NCI-H524 (cell line): ENCODE measurements at places on chromosomes 1 and 21.

- no peak for DNase-seq
These were observed 53.8 kb upstream of the PSEN2 start for GRCh38 chr1:226816576-226816975.

GRCh38 chr1:27589841-27590426 lies 14.0 kb downstream of the AHDC1 start:
- DNase-seq = no peak

DNA sequence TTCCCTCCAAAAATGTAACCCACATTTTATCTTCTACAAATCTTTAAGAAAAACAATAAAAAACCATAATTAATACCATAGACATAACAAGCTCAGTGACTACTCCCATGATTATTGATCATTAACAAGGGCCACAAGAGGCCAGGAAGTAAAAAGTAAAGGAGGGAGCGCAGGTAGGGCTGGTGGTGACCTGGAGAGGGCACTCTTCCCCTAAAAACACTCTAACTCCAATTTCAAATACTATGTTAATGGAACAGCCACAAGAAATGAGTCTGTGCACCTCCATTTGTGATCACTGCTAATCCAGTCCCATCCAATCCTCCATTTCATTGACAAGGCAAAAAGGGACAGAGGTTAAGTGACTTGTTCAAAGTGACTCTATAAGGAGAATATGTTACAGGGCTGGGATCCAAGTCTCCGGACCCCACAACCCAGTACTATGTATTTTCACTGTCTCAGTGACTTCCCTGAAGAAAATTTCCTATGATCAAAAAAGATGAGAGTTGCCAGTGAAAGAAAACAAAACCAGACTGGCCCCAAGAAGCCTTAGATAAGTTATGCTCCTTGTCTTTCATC lies 41.2 kb upstream of the CFAP298 start:
- DNase-seq = no peak

DNA sequence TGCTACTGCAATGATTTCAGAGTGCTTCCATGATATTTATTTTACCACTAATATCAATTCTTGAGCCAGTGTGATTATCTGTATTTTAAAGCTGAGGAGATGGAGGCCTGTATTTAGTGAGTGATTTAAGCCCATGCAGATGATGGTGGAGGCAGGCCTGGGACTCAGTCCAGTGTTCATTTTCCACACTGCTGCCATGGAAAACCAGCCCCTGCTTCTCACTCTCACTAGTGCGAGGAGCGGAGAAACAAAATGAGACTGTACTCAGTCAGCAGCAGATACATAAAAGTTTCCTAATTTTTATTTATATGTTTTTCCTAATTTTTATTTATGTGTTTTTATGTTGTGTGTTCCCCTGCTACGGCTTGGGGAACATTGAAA lies 32.8 kb downstream of the LRRC8B start:
- no peak for DNase-seq

GRCh38 chr1:244502630-244503029 lies 41.6 kb downstream of the CATSPERE start:
- no peak for DNase-seq

- no peak for DNase-seq
These were observed 82.6 kb downstream of the GPR161 start for GRCh38 chr1:168054117-168054516.

- DNase-seq = no peak
These were observed 13.1 kb downstream of the RHOC start for GRCh38 chr1:112693821-112694220.

GRCh38 chr1:100494393-100495084 lies 43.4 kb upstream of the GPR88 start:
- DNase-seq = no peak

DNA sequence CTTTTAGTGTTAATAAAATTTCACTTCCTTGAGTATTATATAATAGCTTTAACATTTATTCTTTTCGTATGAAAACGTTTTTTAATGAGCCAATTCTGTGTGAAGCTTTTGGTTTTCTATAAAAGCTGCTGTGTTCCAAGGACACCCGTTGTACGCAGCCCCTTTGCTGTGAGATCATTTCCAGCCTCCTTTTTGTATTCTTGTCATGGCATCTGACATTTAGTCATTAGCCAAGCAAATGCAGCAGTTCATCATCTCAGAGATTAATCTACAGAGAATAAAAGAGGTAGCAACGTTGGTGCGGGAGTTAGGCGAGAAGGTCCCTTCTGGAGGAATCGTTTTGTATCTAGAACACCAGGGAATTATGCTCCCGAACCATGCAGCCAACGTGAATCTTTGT lies 1.3 kb upstream of the UMODL1 start:
- no peak for DNase-seq

DNA sequence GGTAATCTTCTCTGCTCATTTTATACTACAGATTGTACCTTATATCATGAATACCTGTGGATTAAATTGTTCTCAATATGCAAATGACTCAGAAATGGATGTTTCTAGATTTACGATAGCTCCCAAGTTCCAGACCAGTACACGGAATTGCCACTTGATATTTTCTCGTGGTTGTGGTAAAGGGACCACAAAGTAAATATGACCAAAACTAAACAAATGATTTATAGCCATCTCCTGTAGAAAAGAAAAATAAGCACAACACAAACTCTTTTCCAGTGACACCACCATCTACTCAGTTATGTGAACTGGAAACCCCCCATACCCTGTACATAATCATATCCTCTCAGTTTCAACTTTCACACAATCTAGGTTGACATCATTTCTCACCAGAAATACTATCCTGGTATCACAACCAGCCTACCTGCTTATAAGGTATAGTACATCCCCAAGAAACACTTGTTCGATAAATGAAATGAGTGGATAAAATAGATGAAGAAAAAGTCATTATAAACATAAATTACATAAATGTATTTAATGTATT lies 172.3 kb downstream of the ADGRL4 start:
- DNase-seq = no peak

DNA sequence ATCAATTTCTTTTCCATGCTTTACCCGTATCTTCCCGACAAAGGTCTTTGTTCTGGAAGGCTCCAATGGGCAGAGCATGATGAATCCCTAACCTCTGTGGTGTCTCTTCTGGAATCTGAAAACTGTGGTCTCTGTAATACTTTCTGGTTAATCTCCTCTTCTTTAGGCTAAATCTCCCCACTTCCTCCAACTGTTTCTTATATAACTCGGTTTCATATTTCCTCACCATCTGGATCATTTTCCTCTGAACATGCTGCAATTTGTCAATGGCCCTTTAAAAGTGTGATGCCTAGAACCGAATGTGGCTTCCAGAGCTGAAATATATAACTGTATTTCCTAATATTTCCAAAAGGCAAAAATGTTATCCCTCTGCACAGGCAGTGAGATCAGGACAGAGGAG lies 66.1 kb downstream of the ALG14 start:
- peak; percentile 93 for DNase-seq

- no peak for DNase-seq
These were observed 8.9 kb upstream of the ESRRG start for GRCh38 chr1:216732121-216732520.

GRCh38 chr1:239169276-239169675 lies 217.1 kb upstream of the CHRM3 start:
- no peak for DNase-seq

DNA sequence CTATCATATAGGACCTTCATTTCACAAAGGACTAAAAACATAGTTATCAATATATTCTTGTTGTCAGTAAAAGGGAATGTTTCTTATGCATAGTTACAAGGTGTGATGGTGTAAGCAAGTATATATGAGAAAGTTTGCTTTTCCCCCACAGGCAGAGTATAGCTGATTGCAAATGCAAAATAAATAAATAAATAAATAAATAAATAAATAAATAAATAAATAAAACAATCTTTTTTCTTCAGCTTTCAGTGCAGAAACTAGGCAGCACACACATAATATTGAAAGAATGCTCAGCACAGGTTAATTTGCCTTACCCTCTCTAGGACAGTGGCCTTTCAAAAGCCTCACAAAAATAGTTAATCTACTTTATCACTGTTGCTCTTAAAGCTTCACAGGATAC lies 138.8 kb downstream of the BRINP3 start:
- DNase-seq = no peak

GRCh38 chr1:173430677-173431303 lies 46.3 kb upstream of the PRDX6 start:
- DNase-seq = no peak

DNA sequence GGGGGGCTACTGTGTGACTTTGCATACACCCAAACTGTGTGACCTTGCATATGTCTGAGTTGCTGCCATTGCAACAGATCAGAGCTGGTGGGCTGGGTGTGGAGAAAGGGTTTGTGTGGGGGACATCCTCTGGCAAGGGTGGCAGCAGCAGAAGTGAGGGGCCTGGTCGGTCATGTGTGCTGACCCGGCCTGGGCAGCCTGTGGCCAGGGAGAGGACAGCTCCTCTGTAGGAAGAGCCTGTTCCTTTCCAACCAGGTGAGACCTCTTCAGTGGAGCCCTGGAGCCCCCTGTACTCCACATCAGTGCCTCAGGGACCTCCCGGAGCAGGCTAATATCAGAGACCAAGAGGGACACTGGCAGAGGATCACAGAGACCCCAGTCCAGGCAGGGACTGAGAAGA lies 8.3 kb downstream of the PCSK9 start:
- no peak for DNase-seq

GRCh38 chr21:43605320-43606215 lies 53.7 kb downstream of the HSF2BP start:
- DNase-seq = no peak

GRCh38 chr1:181127898-181128453 lies 39.5 kb downstream of the IER5 start:
- no peak for DNase-seq

DNA sequence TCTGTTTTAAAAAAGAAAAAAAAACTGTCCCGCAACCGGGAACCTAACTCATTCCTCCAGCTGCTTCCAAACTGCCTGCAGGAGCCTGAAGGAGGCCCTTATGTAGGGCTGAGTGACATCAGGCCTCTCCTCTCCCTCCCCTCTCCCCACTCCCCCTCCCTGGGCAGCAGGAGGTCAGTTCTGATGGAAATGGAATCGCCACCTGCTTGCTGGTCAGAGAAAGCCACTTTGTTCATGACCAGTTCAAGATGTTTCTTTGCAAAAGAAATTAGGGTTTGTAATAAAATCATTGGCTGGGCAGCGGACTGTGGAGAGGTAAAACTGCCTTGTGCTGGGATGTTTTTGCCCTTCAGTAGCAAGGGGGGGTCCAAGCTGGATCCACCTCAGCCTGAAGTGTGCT lies at the start of gene MAP1LC3C:
Gene MAP1LC3C (minus strand): TSS at position 73 of the 400 bp plus-strand sequence. CDS start 90 bp downstream, outside the sequence.
- DNase-seq = peak; percentile 11

GRCh38 chr1:243312952-243313634 lies 57.3 kb downstream of the SDCCAG8 start:
- DNase-seq = no peak

GRCh38 chr1:48329486-48329885 lies 107.0 kb downstream of the SLC5A9 start:
- no peak for DNase-seq

DNA sequence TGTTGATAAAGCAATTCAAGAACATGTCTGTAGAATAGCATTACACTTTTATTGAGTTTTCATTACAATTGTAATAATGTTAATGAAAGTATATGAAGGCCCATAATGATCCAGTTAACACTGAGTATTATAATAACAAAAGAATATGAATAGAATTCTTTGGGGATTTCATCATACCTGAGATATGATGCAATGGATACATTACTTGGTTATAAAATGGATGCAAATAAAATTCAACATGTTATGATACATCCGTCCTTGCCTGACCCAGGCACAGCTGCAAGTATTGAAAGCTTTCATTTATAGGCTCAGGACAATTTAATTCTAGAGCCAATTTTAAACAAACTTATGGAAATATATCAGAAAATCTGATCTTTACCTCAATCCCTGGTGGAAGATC lies 8.2 kb upstream of the KCNA3 start:
- no peak for DNase-seq

GRCh38 chr1:159274631-159275030 lies 27.5 kb upstream of the FCER1A start:
- no peak for DNase-seq
